ENCODE measurements at places on chromosomes 13 and 19.

- DNase-seq: peak; percentile 17
Measured at GRCh38 chr13:51832471-51833152, 12.4 kb downstream of the TMEM272 start.

GRCh38 chr13:90084684-90085290, 1262.7 kb upstream of the MIR17HG start:
- peak; percentile 13 for DNase-seq

- DNase-seq: no peak
Measured at GRCh38 chr13:72122661-72123255, 255.8 kb upstream of the DACH1 start.

DNA sequence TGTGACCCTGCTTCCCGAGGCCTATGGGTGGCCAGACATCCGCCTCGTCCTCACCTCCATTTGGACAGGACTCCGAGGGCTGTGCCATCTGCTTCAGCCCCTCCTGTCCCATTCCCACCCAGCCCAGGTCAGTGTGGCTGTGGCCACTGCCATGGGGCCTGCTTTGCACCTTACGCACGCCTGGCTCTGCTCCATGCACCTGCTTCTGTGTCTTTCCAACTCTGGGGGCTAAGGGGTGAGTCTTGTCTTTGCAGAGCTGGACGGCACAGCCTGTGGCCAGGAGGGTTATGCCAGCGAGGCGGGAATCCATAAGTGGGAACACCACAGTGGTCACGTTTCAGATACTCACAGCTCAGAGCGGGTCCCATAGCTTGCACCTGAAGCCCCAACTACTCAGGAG, 5.2 kb upstream of the ZNF554 start:
- no peak for DNase-seq

DNA sequence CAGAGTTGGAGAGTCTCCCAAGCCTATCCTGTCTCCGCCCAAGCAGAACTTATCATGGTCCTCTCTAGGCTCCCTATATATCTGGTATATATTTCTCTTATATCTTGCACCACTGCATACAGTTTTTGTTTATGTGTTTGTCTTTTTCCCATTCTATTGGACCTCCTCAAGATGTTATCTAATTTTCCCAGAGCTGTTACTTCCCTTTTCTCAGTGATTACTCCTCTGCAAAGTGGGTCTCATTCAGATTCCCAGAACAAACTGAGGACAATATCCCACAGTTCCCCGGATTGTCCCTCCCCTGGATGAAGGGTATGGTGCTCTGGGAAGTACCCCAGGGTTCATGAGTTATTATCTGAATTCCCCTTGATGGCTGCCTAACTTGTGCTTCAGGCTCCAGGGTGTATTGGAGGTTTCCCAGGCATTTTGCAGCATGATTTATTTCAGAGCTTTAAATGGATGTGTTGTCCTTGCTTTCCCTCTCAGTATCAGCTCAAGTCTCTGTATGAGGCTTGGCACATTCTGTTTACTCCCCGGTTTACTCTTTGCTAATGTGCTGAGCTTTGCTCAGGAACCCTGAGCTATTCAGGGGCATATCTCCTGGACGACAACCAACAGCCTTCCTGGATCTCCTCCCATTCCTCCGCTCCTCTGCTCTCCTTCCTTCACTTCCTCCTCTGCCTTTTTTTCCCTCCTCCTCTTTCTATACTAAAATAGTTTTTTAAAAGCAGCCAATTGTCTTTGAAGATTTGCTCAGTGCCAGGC, 329.3 kb downstream of the SPRY2 start:
- no peak for DNase-seq

- no peak for DNase-seq
Measured at GRCh38 chr19:41584931-41585330, 9.0 kb downstream of the CEACAM21 start.

- DNase-seq: no peak
Measured at GRCh38 chr19:35911173-35911572, 3.1 kb upstream of the TYROBP start.
